Left hindlimb (tissue), 1 donor: ENCODE measurements at places on chromosomes 7 and 10.
A peak's percentile ranks its signal among the peaks of the same experiment; 100 is the strongest.

- no peak for DNase-seq
Observed at GRCh38 chr7:80524693-80525092, 12.8 kb upstream of the GNAT3 start.

DNA sequence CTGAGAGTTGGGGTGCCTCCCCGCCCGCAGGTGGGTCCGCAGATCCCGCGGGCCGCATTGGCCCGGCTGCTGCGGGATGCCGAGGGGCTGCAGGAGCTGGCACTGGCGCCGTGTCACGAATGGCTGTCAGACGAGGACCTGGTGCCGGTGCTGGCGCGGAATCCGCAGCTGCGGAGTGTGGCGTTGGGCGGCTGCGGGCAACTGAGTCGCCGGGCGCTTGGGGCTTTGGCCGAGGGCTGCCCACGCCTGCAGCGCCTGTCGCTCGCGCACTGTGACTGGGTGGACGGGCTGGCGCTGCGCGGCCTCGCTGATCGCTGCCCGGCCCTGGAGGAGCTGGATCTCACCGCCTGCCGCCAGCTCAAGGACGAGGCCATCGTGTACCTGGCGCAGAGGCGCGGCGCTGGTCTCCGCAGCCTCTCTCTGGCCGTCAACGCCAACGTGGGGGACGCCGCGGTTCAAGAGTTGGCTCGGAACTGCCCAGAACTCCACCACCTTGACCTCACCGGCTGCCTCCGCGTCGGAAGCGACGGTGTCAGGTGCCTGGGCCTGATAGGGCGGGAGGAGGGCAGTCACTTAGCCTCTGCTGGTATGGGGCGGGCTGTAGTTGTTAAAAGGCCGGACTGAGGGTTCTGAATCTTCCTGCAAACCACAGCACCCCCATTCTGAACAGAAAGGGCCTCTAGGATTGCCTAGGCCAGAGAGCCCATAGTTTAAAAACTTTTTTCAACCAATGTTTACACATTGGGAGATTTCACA lies 1.3 kb downstream of the FBXL15 start:
- DNase-seq = peak; percentile 33

DNA sequence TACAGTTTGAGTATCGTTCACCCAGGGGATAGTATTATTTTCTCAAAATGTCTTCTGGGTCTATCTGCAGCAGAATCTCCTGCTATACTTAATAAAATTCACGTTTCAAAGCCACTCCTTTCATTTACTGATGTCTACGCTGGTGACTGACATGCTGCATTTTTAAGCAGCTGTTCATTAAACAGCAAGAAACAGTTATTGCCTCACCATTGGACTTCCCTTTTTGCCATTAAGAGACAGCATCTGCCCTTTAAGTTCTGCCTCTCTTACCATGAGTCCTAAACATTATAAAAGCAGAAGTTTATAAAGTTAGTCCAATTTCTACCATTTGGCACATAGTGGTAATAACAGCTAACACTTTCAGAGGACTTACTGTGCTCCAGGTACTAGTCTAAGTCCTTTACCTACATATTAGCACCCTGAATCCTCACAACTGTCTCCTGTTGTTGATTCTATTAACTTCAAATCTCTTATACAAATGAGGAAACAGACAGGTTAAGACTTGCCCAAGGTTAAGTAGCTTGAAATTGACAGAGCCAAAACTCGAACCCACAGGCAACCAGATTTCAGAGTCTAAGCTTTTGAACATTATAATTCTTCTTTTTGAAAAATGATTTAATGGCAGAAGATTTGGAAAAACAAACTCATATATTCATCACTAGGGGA lies 169.5 kb downstream of the SNX13 start:
- no peak for DNase-seq

DNA sequence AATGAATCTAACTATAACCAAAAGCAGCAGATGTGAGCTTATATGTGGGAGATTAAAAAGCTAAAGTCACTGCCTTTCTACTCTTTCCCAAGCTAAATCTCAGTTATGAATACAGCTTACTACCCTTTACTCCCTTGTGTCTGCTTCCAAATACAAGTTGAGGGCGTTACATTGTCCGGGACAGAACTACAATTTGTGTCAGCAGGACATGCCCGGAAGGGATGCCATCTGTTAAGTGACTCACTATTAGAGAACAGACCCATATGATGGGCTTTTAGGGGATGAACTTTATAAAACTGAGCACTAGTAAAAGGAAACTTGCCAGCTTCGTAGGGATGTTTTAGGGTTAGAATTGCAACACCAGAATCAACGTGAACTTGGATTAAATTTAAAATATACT lies 299.7 kb upstream of the CSTF2T start:
- DNase-seq = no peak

GRCh38 chr7:132819648-132820047 lies 243.4 kb upstream of the PLXNA4 start:
- no peak for DNase-seq

GRCh38 chr10:60206735-60207134 lies 182.9 kb downstream of the ANK3 start:
- DNase-seq = no peak

DNA sequence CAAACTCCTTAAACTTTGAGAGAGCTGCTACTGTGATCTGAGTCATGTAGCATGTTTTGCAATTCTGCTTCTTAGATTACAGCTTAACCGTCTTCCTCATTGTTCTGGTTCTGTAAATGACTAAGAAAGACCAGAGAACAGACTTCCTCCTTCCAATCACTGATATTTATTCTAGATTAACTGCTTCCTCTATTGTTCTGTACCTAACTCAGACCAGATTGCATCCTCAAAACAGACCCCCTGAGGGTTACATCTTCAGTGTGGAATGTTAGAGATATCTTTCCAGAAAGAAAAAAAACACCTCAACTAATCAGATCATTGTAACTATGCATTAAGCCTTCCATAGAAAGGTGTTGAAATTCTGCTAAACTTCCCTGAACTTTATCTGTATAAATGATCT lies 5.7 kb upstream of the PIP start:
- no peak for DNase-seq

DNA sequence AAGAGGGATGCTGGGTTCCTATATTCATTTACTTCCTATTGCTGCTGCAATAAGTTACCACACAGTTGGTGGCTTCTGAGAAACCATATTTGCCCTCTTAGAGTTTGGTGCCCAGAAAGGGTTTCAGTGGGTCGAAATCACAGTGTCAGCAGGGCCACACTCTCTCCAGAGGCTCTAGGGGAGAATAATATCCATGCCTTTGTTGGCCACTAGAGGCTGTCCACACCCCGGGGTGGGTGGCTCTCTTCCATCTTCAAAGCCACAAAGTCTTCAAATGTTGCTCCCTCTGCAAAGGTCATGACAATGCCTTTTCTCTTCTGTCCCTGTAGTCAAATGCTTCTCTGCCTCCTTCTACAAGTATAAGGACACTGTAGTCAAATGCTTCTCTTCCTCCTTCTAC lies 989.4 kb downstream of the CCSER2 start:
- no peak for DNase-seq
